Stimulated activated CD8-positive, alpha-beta memory T cell treated with anti-CD3 and anti-CD28 coated beads, Interleukin-15, amount 100 ng/mL, for 4 hours (primary cell): ENCODE measurements at places on chromosomes 13 and 19.

- DNase-seq, result no peak
Measured at GRCh38 chr19:52603558-52604207, 33.6 kb downstream of the ZNF701 start.

- no peak for DNase-seq
Measured at GRCh38 chr13:112034231-112034630, 32.7 kb upstream of the SOX1 start.

GRCh38 chr13:95030821-95031343 is 270.4 kb downstream of the ABCC4 start:
- DNase-seq, result no peak

DNA sequence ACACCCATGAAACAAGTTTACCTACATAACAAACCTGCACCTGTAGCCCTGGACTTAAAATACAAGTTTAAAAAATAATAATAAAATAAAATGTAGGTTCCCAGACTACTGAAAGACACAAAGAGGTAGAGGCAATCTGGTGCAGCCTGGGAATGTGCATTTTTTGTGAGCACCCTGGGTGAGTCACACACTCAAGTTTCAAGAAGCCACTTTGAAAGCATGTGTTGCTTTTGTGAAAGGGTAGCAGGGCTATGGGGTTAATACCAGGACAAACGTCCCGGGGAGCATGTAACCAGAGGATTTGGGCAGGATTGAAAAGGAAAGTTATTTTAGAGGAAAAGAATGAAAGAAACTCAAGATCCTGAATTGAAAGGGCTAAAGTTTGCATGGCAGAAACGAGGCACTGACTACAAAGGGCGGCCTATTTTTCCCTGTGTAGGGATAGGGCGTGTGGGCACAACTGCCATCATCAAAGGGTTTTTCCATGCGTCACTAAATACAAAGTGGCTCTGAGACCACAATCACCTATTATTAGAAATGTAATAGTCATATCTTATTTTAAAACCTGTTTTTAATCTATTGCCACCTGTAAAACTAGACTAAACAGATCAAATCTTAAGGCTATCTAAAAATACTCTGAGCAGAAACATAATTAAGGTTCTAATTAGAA is 314.9 kb downstream of the COG6 start:
- no peak for DNase-seq

GRCh38 chr13:45826731-45827130 is 24.8 kb downstream of the SIAH3 start:
- DNase-seq, result no peak

DNA sequence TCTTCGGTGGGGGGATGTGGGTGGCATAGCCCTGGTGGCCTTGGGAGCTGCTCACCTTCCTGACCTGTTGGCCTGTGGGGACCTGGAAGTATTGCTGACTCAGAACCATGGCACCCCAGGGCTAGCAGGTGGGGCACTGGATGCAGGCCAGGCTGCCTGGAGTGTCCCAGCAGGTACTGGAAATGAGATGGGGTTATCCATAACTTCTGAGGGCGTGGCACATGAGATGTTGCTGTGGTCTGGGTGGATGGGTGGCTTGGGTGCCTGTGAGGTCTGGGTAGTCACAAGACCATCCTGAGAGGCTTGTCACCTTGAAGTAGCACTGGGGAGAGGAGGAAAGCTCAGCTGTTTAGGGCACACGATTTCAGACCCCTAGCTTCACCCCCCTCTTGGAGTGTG is 636 bp upstream of the RNF225 start:
- no peak for DNase-seq

DNA sequence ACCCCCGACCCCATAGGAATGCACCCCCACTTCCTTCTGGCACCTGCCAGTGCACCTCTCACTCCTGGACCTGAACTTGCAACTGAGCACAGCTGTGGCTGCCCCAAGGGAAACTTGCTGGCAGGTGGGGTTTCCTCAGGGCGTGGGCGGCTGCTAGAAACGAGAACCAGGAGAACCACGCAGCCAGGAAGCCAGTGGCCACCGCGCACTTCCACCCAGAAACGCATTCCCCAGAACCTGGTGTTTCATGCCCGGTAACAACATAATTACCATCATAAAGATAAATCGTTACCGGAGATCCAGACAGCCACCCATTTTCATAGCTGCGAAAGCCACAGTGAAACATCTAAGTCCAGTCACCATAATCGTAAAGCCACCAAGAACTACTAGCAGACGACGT is 75.2 kb upstream of the C13orf46 start:
- peak; percentile 26 for DNase-seq

- no peak for DNase-seq
Measured at GRCh38 chr13:64845110-64845509, 2385.0 kb downstream of the PCDH9 start.

- no peak for DNase-seq
Measured at GRCh38 chr19:7699003-7699402, 2.9 kb downstream of the FCER2 start.

- no peak for DNase-seq
Measured at GRCh38 chr19:5394551-5395505, 54.2 kb upstream of the PTPRS start.

DNA sequence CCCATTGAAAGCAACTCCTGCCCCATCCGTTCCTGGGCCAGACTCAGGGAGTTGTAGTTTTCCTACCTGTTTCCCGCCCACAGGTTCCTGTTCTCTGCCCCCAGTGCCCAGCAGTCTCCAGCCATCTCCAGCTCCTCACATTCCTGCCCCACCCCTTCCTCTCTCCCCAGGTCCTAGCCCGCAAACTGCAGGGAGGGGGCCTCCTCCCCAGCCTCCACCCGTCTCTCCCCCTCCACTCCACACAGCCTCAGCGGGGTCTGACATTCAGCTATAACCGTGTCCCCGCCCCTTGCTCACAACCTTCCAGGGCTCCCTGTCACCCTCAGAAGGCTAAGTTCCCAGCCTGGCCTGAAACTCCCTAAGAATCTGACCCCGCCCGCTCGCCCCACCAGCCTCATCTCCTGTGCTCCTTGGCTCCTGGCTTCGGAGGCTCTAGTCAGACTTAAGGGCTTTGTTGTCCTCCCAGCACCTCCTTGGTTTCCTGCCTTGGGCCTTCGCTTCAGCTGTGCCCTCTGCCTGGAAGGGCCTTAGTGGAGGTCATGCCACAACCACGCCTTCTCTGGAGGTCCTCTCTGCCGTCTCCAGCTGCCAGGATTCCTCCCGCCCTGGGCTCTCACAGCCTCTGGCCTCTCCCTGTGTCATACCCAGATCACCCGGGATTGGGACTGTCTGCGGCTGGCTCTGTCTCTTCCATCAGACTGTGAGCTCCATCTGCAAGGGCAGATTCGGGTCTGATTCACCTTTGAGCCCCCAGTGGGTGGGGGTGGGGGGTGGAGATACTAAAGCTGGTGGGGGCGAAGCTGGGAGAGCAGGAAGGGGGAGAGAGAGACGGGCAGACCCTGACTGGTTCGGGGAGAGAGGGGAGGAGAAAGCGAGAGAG is 5.1 kb upstream of the SPACA6 start:
- no peak for DNase-seq

GRCh38 chr13:107562203-107562602 is 653.1 kb downstream of the LIG4 start:
- DNase-seq, result no peak
